ENCODE measurements at places on chromosomes 1 and 21.
A peak's percentile ranks its signal among the peaks of the same experiment; 100 is the strongest.

DNA sequence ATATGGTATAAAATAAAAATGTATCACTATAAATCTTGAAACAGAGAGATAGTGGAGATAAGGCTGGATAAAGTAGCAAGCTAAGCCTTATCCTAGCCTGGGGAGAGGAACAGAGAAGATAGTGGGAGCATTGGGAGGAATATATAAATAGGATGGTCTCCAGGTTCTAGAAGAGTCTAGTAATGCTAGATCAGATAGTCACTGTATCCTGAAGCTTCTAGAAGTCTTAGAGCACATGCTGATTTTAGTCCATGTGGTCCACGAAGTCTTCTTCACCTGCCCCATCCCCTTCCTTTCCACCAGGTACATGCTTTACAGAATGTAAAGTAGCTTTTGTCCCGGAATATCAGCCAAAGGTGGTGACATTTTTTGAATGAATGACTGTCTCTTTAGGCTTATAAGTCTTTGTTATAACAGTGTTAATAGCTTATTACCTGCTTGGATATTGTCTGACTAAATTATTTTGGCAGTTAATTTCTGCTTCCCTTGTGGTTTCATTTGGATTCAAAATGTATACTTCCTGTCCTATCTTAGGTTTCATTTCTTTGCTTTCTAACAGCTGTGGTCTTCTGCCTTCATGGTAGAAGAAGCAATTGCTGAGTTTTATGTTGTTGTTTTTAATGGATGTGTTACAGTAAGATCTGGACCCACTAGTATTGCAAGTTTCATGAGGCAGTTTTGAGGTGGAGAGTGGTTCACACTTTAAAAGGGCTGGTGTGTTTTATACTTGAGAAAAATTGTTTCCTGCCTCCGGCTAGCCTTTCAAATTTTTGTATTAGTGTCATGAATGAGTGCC is 5.9 kb downstream of the SMG7 start:
- no peak for DNase-seq

DNA sequence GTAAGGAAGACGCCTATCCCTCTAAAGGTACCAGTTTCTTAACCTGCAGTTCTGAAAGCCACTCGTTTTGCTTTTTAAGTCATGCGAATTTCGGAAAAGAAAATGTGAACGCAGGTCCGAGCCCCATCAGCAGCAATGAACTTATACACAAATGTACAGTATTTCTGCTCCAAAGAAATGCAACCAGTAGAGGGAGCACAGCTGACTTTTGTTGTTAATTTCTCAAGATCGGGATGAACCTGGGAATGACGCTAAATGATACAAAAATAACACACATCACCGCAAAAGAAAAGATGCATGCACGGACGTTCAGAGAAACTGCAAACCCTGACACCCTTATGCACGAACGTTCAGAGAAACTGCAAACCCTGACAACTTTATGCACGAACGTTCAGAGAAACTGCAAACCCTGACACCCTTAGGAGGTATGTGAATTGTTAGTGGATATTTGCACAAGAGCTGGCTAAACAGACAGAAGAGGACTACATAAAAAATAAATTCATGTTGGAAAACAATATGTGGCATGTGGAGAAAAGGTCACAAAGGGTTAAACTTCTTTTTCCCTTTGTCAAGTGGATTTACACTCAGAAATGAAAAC is 3.5 kb upstream of the TIAM1 start:
- DNase-seq = peak; percentile 39

DNA sequence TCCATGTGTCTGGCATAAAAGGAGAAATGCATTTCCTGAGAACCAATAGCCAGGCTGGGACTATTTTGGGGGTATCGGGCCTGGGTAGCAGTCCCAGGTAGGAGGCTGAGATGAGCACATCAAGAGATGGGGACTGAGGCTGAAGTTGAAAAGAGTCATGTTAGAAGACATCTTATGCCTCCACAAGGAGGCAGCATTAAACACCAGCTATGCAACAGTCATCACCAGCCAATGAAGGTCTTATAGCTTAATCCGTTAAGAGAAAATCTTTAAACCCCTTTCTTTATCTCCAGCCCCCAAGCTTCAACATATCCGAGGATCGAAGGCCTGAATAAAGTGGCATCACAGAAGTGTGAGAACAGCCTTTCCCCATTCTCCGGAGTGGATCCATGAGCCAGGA is 640.7 kb upstream of the PTBP2 start:
- DNase-seq = peak; percentile 5

GRCh38 chr1:6580119-6580592 is 362 bp downstream of the ZBTB48 start:
- DNase-seq = peak; percentile 33

GRCh38 chr1:219416598-219417238 is 196.2 kb downstream of the ZC3H11B start:
- DNase-seq = peak; percentile 29

GRCh38 chr1:29121516-29121935 is 2.2 kb downstream of the TMEM200B start:
- DNase-seq = peak; percentile 29

DNA sequence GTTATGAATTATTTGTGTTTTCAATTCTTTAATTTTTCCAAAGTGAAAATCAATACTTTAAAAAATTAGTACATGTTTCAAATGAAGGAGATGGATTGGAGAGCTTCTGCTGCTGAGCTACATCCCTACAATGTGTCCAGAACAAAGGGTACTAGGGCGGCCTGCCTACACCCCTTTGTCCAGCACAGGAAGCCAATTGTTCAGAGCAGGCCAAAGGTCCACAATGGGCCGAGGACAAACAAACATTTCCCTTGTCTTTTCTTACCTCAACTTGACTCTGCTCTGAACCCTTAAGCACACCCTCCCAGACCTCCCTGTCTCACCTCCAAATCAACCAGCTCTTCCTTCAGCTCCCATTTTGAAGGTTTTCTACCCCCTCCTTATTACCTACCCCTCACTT is 39.4 kb upstream of the CAMK1G start:
- DNase-seq = no peak

GRCh38 chr1:153679337-153680119 is 1.0 kb downstream of the NPR1 start:
- no peak for DNase-seq

GRCh38 chr1:229339520-229339919 is 3.3 kb downstream of the CCSAP start:
- DNase-seq = no peak

- peak; percentile 72 for DNase-seq
Measured at GRCh38 chr1:15168479-15168878, 14.9 kb downstream of the TMEM51 start.

- DNase-seq = peak; percentile 81
Measured at GRCh38 chr1:115727706-115728249, 40.7 kb downstream of the CASQ2 start.

- DNase-seq = no peak
Measured at GRCh38 chr1:103337779-103338178, 187.7 kb upstream of the RNPC3 start.

GRCh38 chr1:234438579-234438978 is 40.4 kb downstream of the TARBP1 start:
- no peak for DNase-seq

- DNase-seq = peak; percentile 87
Measured at GRCh38 chr1:923131-923990, at the start of gene SAMD11. TSS of gene SAMD11 (plus strand) at chr1:923923. CDS start at chr1:924432, 509 bp downstream.

- DNase-seq = no peak
Measured at GRCh38 chr21:28916150-28916893, 76.4 kb downstream of the LTN1 start.

- no peak for DNase-seq
Measured at GRCh38 chr1:117582451-117582850, 23.4 kb upstream of the TENT5C start.

DNA sequence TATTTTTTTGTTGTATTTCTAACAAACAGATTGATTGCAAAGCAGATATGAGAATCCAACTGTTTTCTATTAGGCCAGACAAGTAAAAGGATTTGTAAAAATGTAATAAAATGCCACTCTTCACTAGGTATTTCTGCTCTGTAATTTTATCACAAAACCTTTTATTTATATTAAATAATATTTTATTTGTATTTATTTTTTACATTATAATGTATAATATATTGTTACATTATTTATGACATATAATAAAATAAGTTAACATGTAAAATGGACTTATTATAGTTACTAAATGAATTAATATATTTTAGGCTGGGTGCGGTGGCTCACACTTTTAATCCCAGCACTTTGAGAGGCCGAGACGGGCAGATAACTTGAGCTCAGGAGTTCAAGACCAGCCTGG is 12.7 kb upstream of the TNNI1 start:
- DNase-seq = no peak

DNA sequence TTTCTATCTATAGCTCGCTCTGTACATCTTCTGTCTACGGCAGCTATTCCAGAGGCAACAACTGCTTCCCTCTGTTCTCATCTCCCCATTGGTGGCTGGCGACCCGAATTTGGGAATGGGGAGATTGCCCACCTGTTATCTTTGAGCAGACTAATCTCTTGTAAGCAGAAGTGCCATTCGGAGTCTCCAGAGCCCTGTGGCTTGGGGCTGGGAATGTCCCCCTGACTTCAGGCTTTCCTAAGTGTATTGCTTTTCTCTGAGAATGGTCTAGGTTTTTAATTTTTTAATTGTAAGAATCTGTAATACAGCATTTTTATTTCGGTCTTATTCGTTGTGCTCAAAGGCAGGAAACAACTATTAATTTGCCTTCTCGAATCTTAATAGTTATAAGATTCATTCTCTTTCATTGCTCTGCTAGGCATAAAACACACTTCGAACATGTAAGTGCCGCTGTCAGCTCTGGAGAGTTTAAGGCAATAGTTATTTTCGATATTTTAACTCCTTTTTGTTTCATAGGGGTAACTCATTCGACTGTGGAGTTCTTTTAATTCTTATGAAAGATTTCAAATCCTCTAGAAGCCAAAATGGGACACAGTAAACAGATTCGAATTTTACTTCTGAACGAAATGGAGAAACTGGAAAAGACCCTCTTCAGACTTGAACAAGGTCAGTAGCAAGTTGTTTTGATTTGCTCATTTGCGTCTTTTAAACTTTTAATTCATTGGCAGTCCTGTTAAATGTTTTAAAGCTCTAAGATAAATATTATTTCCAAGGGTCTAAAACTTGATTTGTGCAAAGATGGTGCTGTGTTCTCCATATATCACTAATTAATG is 514 bp downstream of the AGL start:
- DNase-seq = no peak

DNA sequence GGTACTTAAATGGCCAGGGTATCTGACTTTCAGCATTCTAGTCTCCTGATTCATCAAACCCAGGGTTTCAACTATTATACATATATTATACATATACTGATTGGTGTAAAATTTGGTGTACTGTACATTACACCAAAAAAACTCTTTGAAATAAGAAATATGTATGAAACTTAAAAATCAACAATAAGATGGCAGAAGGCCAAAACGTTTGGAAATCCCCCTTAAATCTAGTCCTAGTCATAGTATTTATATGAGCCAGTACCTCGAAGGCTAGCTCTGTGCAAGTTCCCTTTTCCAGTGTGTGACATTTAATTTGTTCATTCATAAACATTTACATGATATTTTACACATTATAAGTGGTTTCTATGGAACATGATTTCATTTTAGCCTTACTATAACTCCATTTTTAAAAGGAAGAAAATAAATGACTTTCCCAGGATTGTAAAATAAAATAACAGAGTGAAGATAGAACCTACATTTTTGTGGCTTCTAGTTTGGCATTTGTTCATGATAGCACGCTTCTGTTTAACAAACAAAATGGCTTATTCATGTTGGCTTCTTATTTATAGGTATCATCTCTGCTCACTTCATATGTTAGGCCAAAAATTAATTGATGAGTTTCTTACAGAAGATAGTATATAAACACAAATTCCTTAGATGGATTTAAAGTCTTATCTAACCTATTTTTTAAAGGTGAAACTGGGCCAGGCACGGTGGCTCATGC is 18.8 kb upstream of the ZNF281 start:
- DNase-seq = peak; percentile 31

DNA sequence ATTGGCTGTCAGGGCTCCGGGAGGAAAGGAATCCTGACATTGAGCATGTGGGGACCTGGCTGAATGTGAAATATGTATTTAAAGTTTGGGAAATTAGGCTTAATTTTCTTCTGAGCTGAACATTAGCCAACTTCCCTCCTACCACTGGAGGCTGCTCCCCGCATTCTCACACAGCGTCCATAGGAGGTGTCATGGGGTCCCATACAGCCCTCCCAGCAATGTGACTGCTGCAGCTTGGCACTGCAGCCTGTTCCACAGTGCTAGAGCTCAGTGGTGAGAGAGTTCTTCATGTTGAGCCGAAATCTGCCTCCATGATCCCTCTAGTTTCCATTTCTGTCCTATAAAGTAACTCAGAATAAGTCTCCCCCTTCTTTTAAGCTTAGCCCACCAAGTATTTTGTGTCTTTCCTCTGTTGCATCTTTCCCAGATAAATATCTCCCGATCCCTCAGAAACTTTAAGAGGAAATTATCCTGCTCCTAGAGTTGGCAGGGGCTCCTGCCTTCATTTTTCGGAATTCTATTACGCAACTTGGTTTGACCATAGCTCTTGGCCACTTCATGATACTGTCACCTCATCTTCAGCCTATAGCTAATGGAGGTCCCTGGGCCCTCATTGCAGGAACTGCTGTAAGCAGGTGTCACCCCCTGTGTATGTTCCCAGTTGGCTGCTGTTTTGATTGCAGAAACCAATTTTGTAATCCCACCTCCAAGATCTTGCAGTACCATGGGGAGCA is 2.0 kb downstream of the FCRL6 start:
- DNase-seq = no peak

Data from GM03348 (cell line).